ENCODE measurements at places on chromosomes 16 and 17. TPM values are rescaled to one million over a fixed set of nuclear protein-coding genes. Genes with fewer than 3 reads are reported as not detected.

The KCNJ12 gene
- total RNA-seq, result 0.10 TPM

The C17orf50 gene
- total RNA-seq, result not detected

The ODAD4 gene
- not detected for total RNA-seq

The TEX14 gene
- 0.31 TPM for total RNA-seq

The ACSM5 gene
- not detected for total RNA-seq

The PIK3R6 gene
- total RNA-seq, result 1.5 TPM

The CFAP97D1 gene
- total RNA-seq, result not detected

The MYH2 gene
- total RNA-seq, result not detected

The RHBDF1 gene
- total RNA-seq, result 0.21 TPM

The ZFP3 gene
- total RNA-seq, result 1.9 TPM

The CLDN7 gene
- total RNA-seq, result 0.10 TPM

The NPIPB6 gene
- not detected for total RNA-seq

The KRTAP3-1 gene
- total RNA-seq, result not detected

The PHOSPHO1 gene
- 0.21 TPM for total RNA-seq

The KCNH4 gene
- under 0.01 TPM for total RNA-seq

The GLP2R gene
- total RNA-seq, result not detected

The CACNA1G gene
- under 0.01 TPM for total RNA-seq

The CNP gene
- total RNA-seq, result 16.7 TPM

The C16orf92 gene
- total RNA-seq, result not detected

The GAN gene
- total RNA-seq, result 4.8 TPM

The ZP2 gene
- not detected for total RNA-seq

The PIK3R5 gene
- 184 TPM for total RNA-seq

The CA10 gene
- 0.10 TPM for total RNA-seq

The CRISPLD2 gene
- 17.5 TPM for total RNA-seq

The PRR11 gene
- 1.3 TPM for total RNA-seq

The KRT13 gene
- total RNA-seq, result 0.73 TPM

The CBX4 gene
- 77.2 TPM for total RNA-seq

The DHX8 gene
- total RNA-seq, result 87.4 TPM

The OTOP2 gene
- total RNA-seq, result not detected

All from mononuclear cell (primary cell).